Activated CD8-positive, alpha-beta memory T cell treated with anti-CD3 and anti-CD28 coated beads for 48 hours (primary cell): ENCODE measurements at places on chromosomes 12 and 14.

GRCh38 chr14:30283822-30284446, 275.0 kb upstream of the G2E3 start:
- DNase-seq = no peak

- DNase-seq = peak; percentile 25
Measured at GRCh38 chr12:106956048-106956578, 406 bp downstream of the TMEM263 start.

DNA sequence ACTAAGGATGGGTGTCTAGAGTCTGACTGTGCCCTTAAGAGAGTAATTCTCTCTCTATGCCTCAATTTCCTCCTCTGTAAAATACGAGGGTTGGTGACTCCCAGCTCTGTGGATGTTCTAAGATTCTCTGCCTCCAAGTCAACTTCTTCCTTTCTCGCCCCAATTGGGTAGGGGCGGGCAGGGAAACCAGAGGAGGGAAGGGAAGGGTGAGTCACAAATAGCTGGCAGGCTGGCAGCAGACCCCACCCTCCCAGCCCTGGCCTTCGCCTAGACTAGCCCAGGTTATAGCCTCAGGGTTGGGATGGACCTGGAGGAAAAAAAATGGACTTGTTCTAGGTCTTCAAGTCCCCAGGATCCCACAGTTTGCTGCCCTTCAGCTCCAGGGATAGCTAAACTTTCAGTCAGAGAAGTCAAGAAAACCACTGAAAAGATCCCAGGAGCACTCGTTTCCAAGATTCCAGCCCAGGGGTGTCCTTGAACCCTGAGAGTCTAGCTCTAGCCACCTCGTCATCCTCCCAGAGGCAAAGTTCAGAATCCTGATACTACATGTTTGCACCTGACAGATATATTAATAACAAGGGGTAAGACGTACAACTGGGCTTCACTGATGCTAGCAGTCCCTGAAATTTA, 2.3 kb downstream of the DGKA start:
- no peak for DNase-seq

DNA sequence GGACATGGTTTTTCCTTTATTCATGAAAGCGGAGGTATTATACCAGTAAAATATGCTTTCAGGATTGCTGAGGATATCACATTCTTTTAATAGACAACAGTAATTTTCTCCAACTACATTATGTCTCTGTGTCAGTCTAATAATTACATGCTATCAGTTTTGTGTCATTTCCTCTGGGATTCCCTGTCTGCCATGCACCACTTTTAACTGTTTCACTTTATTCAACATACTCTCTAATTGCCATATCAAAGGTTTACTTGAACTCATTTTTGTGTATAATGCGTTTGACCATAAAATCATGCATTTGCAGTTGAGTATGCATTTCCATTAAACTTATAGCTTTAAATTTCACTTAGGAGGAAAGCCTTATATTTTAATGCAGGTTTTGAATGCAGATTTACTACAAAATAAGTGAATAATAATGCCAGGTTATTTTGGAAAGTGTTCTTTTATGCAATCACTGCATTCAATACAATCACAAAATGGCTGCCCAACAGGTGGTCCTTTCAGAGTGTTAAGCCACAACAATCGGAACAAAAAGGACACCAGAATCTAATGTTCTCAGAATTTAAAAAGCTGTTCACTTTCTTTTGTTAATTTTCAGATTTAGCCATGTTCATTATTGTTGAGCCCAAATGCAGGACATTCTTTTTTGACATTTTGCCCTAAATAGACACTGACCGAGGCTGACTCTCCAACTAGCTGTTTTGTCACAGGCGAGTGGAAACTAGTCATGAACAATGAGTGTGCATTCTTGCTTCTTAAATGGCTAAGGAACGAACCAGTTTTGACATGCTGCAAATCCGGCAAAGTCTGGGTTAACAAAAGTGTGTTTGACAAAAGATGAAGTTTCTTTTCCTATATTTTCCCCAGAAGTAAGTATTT, 40.9 kb downstream of the MBIP start:
- no peak for DNase-seq

GRCh38 chr14:99231161-99231849, 40.7 kb downstream of the BCL11B start:
- DNase-seq = no peak

GRCh38 chr12:106774808-106775524, 484 bp downstream of the RIC8B start:
- DNase-seq = no peak

GRCh38 chr12:41092115-41092514, 96.0 kb upstream of the PDZRN4 start:
- no peak for DNase-seq

- no peak for DNase-seq
Measured at GRCh38 chr14:54420478-54421142, 20.6 kb downstream of the CNIH1 start.

DNA sequence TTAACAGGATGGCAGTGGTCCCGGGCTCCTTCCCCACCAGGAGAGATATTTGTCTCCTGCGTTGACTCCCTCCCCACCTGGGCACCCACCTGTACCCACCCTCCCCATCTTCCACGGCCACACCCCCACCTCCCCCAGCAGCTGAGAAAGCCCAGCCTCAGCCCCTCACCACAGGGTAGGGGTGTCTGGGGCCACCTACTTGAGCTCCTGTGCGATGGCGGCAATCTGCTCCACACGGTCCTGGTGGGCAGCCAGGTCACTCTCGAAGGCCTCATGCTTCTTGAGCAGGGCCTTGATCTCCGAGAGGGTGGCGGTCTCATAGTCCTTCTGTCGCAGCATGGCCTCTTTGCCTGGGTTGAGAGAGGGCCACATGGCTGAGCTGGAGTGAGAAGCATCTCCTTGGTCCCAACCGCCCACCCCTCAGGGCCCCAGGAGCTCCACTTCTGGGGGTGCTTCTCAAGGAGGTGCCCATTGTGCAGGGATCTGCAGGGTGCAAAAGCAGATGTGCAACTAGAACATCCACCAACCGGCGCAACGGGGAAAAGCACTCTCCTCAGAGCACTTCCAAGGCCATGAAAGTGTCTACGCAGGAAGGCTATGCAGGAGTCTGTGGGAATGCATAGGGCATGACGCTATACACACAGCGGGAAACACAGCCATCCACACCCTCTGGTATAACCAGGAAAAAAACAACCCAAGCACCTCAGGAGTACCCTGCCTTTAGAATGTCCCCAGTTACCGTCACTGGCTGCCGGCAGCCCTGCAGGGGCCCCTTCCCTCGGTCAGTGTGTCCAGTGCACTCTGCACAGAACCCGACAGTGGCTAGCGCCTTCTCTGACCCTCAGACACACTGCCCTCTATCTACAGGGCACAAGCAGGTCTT, 92.6 kb upstream of the ZFP36L1 start:
- no peak for DNase-seq

DNA sequence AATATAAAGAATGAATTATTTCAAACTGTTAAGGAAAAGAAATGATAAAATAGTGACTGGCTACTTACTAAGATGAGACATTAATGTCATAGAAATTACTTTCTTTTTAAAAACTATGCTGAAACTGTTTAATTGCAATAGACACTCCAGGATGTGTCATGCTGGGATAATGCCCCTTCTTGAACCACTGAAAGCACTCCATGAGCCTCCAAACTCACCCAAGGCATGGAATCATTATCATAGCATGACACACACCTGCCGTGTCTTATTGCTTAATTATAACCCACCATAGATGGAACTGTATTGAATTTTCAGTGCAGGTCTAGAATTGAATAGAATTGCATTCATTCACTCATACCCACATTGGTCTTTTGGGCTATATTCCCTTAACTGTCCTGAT, 4.3 kb downstream of the MBIP start:
- no peak for DNase-seq

GRCh38 chr12:111692575-111693210, 6.8 kb downstream of the ACAD10 start:
- DNase-seq = no peak

- no peak for DNase-seq
Measured at GRCh38 chr12:64582862-64583261, 27.4 kb upstream of the RASSF3 start.

DNA sequence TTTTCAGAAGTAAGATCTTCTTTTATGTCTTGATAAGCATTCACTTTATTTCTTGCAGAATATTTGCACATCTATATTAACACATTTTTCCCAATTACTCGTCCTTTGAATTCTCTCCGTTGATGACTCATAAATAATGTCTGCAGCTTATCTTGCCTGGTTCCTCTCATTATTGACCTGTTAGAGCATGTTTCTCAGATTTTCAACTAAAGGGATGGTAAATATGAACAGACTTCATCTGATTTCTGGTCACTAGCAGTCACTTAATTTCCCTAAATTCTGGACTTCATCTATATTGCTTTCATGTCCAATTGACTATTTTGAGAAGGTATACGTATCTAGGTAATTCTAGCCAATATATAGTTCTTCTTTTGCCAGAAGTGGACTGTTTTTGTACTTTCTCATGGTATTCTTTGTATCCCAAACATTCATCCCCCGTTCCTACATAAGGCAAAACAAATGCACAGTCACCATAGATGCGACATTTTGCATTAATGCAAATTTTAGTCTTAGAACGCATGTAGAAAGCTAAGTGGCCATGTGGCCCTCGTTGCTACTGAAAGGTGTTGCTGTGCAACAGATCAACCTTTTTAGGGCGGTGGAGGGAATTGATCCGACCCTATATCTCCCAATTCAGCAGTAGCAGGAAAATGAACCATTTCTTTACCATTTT, 6.2 kb downstream of the PIK3C2G start:
- DNase-seq = no peak

DNA sequence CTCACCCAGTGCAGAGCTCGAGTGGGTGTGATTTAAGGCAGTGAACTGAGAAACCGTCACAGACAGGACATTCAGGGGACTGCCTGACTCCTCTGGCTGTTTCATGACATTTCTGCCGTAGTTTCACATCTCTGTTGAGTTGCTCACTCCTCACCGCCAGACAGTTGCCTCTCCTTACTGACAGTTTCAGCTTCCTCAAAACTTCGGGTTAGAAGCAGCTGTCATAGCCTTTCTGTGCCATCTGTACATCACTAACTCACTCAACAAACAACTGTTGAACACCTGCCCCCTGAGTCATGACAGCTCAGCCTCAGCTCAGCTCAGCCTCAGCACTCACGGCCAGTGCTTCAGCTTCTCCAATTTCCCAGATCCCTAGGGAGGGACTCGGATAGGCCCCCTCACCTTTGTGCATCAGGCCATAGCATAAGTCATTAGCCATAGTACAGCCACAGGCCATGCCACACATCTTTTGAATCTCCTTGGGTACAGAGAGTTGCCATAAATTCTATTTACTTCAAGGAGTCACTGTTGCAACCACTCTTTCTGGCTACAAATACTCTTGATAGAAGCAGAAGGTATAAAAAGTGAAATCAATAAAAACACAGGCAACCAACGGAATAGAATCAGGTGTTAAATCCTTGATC, 6.2 kb upstream of the SLC15A4 start:
- no peak for DNase-seq

- DNase-seq = no peak
Measured at GRCh38 chr12:71792599-71792998, 37.9 kb downstream of the RAB21 start.

DNA sequence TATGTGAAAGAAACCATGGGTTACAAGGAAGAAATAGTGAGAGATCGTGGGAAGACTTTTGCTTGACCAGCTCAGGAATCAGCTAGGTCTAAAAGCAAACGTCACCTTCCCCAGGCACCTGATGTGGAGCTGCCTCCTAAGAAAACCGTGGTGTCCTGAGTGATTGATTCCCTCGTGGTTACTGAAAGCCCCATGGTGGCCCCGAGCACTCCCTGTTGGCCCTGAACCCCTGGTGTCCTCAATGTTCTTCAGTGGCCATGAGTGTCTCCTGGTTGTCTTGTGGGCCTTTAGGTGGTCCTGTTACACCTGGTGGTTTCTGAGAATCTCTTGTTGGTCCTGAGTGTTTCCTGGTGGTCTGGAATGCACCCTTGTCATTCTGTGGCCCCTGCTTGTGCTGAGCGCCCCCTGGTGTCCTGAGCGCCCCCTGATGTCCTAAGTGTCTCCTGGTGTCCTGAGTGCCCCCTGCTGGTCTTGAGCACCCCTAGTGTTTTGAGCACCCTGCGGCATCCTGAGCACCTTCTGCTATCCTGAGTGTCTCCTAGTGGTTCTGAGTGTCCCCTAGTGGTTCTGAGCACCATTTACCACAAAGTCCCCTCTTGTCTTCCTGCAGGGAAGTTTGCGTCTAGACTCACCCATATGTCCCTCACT, 518.7 kb downstream of the TMEM121 start:
- peak; percentile 55 for DNase-seq

DNA sequence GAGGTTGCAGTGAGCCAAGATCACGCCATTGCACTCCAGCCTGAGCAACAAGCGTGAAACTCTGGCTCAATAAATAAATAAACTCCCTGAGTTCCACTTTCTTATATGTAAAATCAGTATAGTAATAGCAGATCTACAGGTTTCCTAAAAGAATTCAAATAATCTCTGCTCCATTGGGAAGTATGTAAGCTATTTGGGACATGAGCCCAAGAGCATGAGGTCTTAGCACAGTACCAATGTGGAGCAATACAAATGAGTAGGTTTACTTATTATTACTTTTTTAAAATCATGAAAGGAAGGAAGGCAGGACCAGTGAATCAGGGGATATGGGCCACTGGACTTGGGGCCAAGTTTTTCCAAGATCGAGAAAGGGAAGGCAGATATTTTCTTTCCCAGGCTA, 216.9 kb upstream of the DIO2 start:
- DNase-seq = no peak
